Kasumi-1 (cell line): ENCODE measurements at places on chromosomes 7 and 10.

- no peak for DNase-seq
These were observed 185.5 kb downstream of the CAMK1D start for GRCh38 chr10:12534824-12535223.

- no peak for DNase-seq
These were observed 798 bp upstream of the TSPAN33 start for GRCh38 chr7:129143724-129144094.

DNA sequence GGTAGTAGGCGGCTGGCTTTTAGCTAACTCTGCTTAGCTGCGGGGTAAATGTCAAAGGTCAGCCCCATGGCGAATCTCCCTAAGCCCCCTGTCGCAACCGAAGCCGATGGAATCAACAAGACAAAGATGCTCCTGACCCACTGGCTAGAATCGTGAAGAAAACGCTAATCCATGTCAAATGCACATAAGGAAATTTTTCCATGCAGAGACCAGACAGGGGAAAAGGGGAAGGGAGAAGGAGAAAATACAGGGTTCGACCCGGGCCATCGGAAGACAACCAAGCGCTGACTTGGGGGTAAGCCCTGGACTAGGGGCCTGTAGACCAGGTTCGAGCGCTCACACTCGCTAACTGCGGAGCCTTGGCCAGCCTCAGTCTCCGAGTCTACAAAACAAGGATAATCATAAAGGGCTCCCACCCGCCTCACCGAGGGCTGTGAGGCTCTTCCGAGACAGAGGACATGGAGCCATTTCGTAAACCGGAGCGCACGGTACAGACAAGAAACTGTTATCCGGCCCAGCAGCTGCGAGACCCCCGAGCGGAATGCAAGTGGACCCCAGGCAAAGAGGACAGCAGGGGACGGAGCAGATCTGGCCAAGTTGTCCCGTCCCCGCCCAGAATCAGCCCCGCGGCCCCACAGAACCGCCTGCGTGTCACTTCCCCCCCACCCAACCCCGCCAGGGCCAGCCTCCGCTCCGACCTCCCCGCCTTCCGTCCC lies 507 bp downstream of the SAR1A start:
- DNase-seq: peak; percentile 50

- no peak for DNase-seq
These were observed at the start of gene PPP1R3A for GRCh38 chr7:113918946-113919345. TSS of gene PPP1R3A (minus strand) at chr7:113919009. CDS start at chr7:113918996, 13 bp downstream.

DNA sequence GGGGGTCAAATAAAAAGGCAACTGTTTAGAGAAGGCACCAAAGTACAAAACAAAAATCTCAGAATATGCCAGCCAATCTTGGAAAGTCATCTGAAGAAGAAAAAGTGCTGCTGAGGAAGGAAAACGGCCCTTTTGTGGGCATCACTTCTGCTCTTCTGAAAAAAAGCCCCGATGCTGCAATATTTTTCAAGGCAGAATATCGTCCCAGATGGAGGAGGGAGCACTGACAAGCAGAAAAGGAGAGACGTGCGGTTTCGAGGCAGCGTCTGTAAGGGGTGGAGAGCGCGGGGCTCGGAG lies 959 bp upstream of the ATRNL1 start:
- peak; percentile 38 for DNase-seq

DNA sequence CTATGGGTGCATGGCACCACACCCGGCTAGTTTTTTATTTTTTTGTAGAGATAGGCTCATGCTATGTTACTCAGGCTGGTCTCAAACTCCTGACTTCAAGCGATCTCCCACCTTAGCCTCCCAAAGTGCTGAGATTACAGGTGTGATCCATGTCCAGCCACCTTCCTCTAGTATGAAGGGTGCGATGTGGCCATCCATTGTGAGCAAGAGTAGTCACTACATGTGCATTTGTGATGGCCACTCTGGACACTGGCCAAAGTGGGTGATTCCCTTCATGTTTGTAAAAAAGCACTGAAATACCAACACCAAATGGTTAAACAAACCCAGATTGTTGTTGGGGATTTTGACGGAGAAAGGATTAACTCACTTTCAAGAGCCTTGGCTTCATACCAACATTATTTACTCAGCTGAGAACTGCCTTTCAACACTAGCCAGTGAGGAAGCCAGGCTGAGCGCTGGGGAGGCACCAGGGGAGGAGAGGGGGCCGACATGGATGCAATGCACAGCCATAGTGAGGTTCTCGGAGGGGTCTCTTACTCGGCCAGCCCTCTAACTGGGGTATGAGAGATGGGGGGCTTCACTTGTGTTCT lies 198.1 kb upstream of the LYZL2 start:
- DNase-seq: no peak

- DNase-seq: no peak
These were observed 6.4 kb upstream of the PDCD4 start for GRCh38 chr10:110865186-110865808.

DNA sequence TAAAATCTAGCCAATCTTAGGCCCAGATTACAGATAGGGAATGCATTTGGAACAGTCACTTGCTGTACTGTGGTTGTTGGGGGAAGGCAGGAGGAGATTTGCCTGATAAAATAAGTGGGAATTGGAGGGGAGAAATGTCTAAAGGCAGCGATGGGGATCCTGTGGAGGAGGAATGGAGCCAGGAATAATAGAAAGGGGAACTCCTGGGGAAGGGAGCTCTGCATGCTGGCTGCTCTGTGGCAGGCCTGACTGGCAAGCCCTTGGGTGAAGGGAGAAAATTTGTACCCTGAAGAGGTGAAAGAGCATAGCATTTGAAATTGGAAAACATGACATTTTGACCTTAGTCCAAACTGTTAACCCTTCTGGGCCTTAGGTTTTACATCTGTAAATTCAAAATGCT lies 13.7 kb downstream of the MMP21 start:
- no peak for DNase-seq

DNA sequence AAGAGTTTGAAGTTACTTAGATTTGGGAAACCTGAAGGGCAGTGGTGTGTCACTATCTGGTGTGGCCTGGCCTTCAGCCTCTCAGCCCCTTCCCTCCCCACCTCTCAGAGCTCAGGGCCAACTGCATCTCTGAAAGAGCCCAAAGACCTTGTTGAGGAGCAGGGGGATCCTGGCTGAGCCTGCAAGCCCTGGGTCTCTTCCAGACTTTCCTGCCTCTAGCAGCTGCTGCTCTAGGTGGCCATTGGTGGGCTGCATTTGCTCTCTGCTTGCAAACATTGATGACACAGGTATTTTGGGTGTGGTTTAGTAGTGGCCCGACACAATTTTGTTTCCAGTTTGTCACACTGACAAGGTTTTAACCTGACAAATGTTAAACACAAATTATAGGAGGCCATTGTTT lies 3.1 kb upstream of the UPP1 start:
- DNase-seq: no peak

- DNase-seq: no peak
These were observed 28.8 kb downstream of the ITGB8 start for GRCh38 chr7:20359341-20359963.

DNA sequence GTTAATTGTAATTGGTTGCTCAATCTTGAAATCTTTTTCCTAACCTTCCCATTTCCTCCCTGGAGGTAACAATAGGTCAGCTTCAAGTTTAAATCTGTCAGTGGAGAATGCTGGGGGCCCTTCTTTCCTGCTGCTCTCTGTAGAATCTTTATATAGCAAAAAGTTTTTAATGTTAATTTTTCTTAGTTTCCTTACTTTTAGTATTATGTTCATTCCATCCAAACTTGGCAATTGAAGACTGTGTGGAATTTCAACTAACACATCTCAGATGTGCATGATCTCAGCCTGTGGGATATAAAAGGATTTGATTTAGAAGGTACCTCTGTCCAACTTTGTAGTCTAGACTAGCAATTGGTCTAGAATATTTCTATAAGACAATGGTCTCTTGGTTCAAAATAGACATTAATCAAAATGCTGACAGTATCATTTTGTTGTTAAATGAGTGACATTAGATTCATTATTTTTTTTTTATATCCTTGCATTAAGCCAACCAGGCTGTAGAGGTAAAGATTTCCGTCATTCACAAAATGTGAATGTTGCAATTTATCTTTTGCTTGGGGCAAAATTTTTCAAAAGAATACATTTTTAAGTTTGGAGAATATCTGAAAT lies 100.4 kb upstream of the SEMA3A start:
- DNase-seq: no peak

DNA sequence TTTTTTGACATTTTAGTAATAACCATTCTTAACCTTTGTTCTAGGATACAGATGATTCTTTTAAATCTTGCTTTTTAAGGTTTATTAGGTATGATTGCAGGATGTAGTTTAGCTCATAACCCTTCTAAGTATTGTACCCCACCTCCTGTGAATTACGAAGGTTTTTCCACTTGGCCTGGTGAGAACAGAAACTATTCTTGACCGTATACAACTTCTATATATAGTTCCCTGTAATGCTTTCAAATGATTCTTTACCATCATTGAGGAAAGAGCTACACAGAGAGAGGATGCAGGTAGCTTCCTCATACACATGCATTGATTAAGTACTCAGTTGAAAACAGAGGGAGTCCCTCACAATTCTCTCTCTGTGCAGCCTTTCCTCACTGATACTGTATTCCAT lies 86.3 kb downstream of the PALS2 start:
- no peak for DNase-seq

GRCh38 chr7:41277561-41277960 lies 425.3 kb downstream of the INHBA start:
- DNase-seq: peak; percentile 11

- no peak for DNase-seq
These were observed 11.6 kb upstream of the CAMK1D start for GRCh38 chr10:12337453-12338372.

GRCh38 chr10:3761904-3762303 lies 23.1 kb downstream of the KLF6 start:
- no peak for DNase-seq

DNA sequence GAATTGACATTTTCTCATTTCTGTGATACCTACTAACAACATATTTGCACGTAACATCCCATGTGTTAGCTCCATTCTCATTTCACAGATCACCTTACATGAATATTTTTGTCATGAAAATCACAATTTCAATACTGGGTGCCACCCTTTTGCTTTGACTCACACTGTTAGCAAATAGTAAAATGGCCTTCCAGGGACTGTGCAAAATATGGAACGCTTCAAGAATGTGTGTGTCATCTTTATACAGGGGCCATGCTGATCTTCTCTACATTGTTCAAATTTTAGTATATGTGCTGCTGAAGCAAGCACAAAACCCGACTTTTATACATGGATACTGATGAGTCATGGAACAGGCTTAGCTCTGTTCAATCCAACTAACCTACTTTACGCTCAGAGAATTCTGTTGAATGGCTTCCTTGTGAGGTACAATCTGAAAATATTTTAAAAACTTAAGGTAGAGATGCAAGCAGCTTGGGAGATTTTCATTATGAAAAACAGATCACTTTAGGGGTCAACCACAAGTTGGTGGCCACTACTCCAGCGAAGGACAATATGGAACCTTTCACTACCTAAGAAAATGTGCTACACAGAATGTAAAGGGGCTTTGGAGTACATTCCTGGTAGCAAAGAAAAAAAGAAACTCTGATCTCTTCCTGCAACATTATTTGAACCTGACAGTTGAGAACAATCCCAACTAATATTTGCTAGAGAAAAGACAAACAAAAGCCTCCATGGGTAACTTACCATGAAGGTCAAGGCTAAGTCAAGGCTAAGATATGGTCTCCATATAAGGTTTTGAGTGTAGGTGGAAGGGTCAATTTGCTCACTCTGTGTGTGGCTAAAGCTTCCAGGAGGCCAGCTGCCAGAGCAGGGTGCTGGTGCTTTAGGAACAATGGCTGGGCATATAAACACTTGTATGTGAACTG lies 11.9 kb downstream of the ANKRD26 start:
- no peak for DNase-seq

GRCh38 chr10:61792097-61792716 lies 109.3 kb upstream of the ARID5B start:
- DNase-seq: no peak

GRCh38 chr10:128024426-128024825 lies 101.8 kb downstream of the MKI67 start:
- DNase-seq: no peak

- no peak for DNase-seq
These were observed 147.3 kb upstream of the CDCA7L start for GRCh38 chr7:22093001-22093400.

- no peak for DNase-seq
These were observed 16.5 kb downstream of the FBXL13 start for GRCh38 chr7:103058122-103058521.

DNA sequence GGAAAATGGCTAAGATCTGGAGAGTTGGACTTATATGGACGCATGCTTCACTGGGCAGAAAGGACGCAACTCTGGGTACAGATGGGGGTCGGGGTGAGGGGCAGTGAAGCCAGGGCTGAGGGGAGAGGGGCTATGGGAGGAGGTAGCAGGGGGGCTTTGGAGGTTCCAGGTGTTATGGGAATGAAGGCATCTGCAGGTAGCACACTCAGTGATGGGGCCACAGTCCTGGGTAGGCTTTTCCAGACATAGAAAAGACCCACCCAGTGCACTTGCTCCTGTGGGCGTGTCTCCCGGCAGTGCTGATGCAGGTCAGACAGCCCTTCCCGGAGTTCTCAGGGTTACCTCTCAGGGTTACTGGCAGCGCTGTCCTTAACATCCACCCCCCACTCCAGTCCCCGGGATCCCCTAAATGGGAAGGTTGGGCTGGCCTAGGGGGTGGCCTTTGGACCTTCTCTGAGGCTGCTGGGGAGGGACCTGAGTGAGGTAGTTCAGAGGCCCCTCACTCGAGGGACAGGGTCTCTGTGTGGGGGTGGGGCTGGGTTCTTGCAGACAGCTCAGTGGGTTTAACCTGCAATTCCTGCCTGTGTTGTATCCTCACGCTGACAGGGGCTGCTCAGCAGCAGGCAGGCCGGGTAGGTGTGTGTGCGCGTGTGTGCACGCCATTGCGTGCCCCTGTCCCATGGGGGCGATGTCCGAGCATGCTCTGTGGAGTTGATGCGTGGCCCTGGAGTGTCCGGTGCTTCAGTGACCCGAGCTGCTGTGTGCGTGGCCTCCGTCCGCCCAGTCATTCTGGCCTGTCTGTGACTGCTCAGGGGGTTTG lies 6.2 kb downstream of the ZYX start:
- no peak for DNase-seq

GRCh38 chr10:76115471-76116155 lies 684.2 kb downstream of the LRMDA start:
- no peak for DNase-seq

- no peak for DNase-seq
These were observed 558.4 kb downstream of the SDK1 start for GRCh38 chr7:3859431-3859830.
